NCI-H1105 (cell line): ENCODE measurements at places on chromosomes 6 and 20.

GRCh38 chr6:133097208-133097607 is 143.9 kb upstream of the EYA4 start:
- DNase-seq: no peak

DNA sequence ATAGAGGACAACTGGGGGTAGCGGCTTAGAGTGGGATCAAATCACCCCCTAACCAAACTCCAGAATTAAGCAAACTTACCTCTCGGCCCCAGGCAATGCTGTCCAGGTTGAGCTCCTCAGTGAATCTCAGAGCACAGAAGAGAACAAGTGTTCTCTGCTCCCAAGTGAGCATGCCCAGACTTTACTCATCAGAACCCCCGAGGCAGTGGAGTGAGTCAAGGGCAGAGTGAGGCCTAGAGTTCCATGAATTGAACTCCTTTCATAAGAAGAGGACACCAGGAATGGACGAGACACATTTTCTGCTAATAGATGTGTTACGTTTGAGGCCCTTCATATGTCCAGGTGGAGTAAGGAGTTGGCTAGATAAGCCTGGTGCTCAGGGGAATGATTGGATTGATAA is 134.0 kb upstream of the DTNBP1 start:
- DNase-seq: no peak

GRCh38 chr6:40695750-40696415 is 108.7 kb upstream of the LRFN2 start:
- no peak for DNase-seq

DNA sequence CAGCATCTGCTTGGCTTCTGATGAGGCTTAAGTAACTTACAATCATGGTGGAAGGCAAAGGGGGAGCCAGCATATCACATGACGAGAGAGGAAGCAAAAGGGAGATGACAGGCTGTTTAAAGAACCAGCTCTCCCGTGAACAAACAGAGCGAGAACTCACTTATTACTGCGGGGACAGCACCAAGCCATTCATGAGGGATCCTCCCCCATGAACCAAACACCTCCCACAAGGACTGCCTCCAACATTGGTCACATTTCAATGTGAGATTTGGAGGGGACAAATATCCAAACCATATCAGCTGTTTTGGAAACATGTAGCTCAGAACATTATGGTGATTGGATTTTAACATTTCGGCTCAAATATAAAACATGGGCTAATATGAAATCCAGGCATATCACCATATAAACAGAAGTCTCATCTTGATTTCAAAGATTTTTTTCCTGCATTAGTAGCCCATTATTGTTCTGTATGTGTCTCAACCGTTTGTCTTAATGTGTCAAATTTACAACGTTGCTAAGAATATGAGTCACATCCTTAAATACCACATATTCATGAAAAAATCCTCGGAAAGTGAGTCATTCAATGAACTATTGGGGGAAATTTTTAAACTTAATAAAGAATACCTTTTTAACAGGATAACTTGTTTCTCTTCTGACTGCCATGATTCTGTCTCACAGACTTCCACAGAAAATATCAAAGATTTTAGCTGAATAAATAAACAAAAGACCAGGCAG is 894.3 kb downstream of the TFAP2A start:
- DNase-seq: no peak

GRCh38 chr20:57911512-57912226 is 201.9 kb upstream of the PMEPA1 start:
- no peak for DNase-seq

- no peak for DNase-seq
Observed at GRCh38 chr6:54737247-54737646, 109.3 kb upstream of the FAM83B start.

DNA sequence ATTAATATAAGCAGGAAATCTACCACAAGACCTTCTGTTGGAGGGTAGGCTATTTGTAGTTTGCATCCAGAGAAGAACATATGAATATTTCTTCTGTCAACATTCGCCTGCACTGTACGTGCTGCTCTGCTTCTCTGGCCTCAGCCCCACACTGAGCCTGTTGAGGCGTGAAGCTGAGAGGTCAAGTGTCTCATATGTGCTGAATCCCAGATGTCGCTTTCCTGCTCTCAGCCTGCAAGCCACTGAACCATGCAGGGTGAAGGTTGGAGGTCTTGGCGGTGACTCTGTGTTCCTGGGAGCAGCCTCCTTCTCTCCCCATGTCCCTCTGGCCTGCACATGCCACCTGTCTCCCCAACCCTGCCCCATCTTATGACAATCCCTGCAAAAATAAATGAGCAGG is 83.6 kb downstream of the TMEM170B start:
- DNase-seq: no peak

GRCh38 chr20:50126662-50127061 is 13.7 kb upstream of the UBE2V1 start:
- no peak for DNase-seq

GRCh38 chr6:25301362-25301761 is 22.2 kb downstream of the CARMIL1 start:
- no peak for DNase-seq

DNA sequence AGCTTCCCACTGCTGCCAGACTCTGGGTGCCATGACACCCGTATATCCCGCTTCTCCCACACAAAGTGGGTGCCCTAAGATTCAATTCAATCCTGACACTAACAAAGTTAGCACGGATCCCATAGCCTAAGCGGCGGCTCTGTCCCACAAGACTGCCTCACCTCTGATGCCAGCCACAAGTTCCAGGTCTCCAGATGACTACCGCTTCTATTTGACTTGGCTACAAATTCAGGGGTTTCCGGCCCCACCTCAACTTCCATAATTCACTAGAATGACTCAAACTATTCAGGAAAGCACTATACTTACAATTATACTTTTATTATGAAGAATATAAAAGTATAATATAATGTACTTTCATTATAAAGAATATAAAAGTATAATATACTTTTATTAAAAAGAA is 24.8 kb upstream of the SLC22A23 start:
- DNase-seq: no peak

GRCh38 chr6:167711211-167711610 is 115.5 kb upstream of the AFDN start:
- DNase-seq: no peak

DNA sequence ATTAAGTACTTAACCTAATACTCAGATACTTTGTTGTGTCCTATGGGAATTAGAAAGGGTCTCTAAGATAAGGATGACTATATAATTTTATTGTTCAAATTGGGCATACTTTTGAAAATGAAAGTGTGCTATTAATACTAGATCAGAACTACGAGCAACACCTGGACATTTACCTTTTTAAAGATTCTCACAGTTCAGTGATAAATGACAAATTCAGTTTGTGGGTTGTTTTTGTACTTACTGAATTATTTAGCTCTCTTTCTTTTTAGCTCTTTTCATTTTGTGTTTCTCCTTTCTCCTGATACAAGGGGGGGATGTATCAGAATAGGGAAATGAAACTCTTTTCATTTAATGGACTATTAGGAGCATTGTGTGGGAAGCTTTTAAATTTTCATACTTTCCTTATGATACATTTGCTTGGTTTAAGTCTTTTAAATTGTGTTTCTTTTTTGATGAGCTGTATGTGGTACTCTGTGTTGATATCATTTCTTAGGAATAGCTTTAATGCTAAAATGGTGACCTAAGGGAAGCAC is 47.5 kb downstream of the PHF3 start:
- DNase-seq: no peak

DNA sequence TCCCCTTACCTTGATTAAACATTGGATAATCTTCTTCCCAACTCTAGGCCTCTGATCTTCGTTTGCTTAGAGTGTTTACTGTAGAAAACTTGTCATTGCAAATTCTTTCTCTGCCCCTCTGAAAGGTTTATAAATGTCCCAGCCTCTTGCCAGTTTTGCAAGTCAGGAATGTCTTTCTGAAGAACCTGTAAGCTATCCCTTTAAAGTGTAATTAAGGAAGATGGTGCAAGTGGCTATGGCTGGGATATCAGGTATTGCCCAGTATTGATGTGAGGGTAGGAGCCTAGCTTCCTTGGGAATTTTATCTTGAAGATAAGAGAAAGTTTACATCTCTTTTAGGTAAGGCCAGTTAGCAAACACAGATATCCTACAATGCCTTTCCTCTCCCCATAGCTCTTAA is 211.0 kb upstream of the RIMS1 start:
- DNase-seq: no peak

DNA sequence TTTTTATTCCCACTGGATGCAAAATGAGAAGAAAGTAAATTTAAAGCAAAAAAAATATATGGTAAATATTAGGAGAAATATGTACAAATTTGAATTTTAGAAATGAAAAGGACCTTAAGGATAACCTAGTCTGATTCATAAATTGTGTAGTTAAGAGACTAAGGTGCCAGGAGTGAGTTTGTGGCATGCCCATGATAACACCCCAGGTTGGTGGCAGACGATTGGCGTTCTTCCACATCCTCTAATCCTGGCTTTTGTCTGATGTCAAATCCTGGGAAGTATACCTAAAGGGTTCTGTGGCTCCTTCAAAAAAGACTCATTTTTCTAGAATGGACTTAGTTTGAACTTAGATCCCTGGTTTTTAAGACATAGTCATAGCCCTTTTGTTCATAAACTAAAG is 62.2 kb downstream of the SAMD5 start:
- DNase-seq: no peak

DNA sequence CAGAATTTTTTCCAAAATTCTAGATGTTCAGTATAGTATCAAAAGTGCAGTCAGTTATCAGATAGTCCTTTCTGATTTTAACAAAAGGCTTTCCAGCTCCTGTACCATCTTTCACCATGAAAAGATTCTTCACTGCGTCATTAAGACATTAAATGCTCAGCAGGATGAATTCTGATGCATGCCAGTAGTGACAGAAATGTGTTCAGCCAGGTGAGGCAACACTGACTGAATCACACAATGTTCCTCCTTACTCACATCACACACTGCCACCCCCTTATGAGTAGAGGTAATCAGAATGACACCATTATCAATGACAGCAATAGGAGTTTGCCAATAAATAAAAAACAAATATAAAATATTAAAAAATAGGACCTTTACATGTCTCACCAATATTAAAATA is 426.6 kb upstream of the PLCB4 start:
- DNase-seq: no peak

DNA sequence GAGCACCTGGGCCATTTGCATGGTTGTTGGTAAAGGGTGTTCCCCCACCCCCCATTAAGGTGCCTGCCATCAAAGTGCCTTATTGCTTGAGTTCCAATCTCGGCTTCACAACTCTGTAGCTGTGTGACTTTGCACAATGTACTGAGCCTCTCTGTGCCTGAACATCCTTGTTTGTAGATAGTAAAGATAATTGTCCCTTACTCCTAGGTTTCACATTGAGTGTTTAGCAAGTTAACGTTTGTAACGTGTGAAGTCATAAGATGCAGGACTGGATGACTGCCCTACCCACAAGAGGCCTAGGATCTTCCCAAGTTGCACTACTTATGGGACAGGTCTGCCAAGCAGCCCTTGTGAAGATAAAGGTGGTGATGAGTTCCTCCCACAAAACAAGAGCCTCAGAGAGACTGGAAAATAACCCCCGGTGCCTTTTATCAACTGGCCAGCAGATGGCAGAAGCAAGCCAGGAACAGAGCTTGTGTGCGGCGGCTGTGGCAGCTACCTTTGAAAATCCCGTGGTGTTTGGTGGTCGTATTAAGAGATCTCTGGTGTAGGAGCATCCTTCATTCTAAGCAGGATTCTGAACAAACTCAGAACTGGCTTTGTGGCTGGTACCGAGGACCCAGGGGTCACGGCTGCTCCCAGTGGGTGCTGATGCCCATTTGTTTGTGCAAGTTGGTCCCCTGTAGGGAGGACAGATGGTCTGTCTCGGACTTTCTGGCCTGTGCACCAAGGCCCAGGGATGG is 99.1 kb downstream of the CDH26 start:
- DNase-seq: peak; percentile 69

DNA sequence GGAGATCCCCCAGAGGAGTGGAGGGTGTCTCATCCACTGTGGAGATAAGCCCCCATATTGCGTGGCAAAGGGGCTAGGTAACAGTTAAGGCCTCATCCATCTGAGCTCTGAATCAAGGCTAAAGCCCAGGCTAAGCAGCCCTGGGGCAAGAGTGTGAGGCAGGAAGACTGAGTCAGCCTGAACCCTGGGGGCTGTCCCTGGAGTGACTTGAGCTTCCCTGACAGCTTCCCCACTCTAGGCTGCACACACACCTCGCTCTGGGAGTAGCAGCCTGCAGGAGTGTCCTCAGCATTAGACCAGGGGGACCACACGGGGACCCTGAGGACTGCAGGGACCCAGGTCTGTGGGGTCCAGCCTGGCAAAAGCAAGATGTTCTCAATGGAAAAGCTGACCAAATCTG is 27.9 kb downstream of the UBD start:
- DNase-seq: no peak

- no peak for DNase-seq
Observed at GRCh38 chr6:111417181-111417585, 65.8 kb downstream of the REV3L start.

GRCh38 chr6:52305948-52306767 is 21.6 kb upstream of the MCM3 start:
- DNase-seq: no peak

DNA sequence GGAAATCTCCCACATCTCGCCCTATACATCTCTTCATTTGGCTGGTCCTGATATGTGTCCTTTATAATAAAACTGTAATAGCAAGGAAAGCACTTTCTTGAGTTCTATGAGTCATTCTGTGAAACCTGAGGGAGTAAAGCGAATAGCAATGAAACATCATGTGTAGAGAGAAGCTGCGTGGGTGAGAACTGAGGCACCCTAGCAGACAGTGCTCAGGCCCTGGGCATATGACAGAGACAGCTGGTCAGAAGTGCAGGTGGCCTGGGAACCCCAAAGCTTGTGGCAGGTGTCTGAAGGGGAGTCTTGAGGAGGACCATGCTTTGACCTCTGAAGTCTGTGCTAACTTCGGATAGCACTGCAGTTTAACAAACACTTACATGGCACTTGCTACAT is 1.3 kb upstream of the BLOC1S5 start:
- DNase-seq: no peak

- DNase-seq: no peak
Observed at GRCh38 chr6:56556751-56557540, 85.7 kb downstream of the DST start.
